ENCODE measurements at places on chromosomes 7 and 10. TPM values are rescaled to one million over a fixed set of nuclear protein-coding genes. Genes with fewer than 3 reads are reported as not detected.

NME8 gene
- total RNA-seq, result not detected

OLAH gene
- total RNA-seq, result 0.27 TPM

MRC1 gene
- total RNA-seq, result 27.0 TPM

INPP5F gene
- 4.5 TPM for total RNA-seq

LIPA gene
- total RNA-seq, result 18.0 TPM

ZNF735 gene
- not detected for total RNA-seq

MBL2 gene
- not detected for total RNA-seq

SUPV3L1 gene
- total RNA-seq, result 36.4 TPM

CYP2W1 gene
- total RNA-seq, result not detected

ZNF239 gene
- total RNA-seq, result 2.0 TPM

C7orf57 gene
- not detected for total RNA-seq

GIMAP8 gene
- 14.4 TPM for total RNA-seq
